ENCODE measurements at places on chromosomes 16 and 17.

- no peaks in the 10 kb centered on the region for H3K4me1 ChIP-seq
- no peaks in the 10 kb centered on the region for H3K27me3 ChIP-seq
- no peak overlapping the region for H3K4me3 ChIP-seq
- no peak for DNase-seq
- H3K36me3 ChIP-seq = no peaks in the 10 kb centered on the region
- no peak overlapping the region for H3K27ac ChIP-seq
These were observed 8.0 kb upstream of the C16orf96 start for GRCh38 chr16:4548124-4548523.

- H3K4me3 ChIP-seq = peak overlapping the region; percentile 79
- peaks cover 46% of the 10 kb centered on the region for H3K4me1 ChIP-seq
- peaks cover 32% of the 10 kb centered on the region for H3K27me3 ChIP-seq
- H3K27ac ChIP-seq = peak overlapping the region; percentile 88
- no peaks in the 10 kb centered on the region for H3K36me3 ChIP-seq
These were observed 561 bp downstream of the ZNF423 start for GRCh38 chr16:49855280-49855821.

DNA sequence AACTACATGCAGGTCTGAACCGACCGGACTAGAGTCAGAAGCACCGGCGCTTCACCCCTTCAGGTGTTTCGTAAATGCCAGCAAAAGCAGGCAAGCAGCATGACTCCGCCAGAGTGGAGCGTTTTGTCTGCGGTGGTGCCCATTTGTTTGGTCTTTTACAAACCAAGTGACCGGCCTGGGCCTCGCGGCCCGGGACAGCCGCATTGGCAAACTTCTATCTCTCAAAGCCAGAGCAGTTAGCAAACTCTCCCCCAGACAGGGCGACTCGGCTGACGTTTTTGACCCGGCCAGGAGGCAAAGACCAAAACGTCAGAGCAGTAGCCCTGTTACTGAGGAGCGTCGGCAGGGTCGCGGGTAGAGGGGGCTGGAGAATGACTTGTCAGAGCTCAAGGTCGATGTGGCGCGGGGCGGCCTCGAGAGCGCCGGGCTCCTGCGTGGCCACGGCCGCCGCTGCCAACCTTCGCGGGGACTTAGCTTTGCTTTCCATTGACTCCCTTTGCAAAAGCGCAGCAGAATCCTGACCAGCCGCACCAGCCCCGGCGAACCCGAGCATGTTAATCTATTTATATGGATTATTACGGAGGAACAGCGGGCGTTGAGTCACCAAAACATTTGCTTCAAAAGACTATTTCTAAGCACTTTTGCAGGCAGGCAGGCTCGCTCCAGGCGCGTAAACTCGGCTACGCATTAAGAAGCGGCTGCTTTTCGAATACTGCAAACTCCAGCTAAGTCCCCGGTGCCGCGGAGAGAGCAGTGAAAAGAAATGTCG, 763 bp upstream of the SOX9 start:
- peaks cover 3% of the 10 kb centered on the region for H3K36me3 ChIP-seq
- peak; percentile 76 for DNase-seq

DNA sequence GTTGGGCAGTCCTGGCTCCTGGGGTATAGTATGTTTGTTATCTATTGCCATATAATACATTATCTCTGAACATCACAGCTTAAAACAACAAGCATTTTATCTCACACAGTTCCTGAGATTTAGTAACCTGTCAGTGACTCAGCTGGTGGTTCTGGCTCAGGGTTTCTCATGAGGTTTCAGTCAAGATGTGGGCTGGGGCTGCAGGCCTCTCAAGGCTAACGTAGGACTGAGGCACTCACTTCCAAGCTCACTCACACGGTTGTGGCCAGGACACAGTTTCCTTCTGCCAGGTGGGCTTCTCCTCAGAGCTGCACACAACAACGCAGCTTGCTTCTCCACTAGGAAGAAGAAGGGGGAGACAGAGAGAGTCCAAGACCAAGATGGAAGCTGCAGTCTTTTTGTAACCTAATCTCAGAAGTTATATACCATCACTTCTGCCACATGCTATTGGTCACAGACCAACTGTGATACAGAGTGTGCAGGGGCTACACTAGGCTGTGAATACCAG, 10.3 kb upstream of the MED13 start:
- no peak for DNase-seq
- no peaks in the 10 kb centered on the region for H3K4me1 ChIP-seq
- peaks cover 16% of the 10 kb centered on the region for H3K27me3 ChIP-seq
- no peak overlapping the region for H3K4me3 ChIP-seq
- H3K27ac ChIP-seq = no peak overlapping the region

- no peaks in the 10 kb centered on the region for H3K36me3 ChIP-seq
- DNase-seq = no peak
- H3K27ac ChIP-seq = no peak overlapping the region
- H3K27me3 ChIP-seq = no peaks in the 10 kb centered on the region
These were observed 18.1 kb upstream of the LCMT1 start for GRCh38 chr16:25093208-25094061.

DNA sequence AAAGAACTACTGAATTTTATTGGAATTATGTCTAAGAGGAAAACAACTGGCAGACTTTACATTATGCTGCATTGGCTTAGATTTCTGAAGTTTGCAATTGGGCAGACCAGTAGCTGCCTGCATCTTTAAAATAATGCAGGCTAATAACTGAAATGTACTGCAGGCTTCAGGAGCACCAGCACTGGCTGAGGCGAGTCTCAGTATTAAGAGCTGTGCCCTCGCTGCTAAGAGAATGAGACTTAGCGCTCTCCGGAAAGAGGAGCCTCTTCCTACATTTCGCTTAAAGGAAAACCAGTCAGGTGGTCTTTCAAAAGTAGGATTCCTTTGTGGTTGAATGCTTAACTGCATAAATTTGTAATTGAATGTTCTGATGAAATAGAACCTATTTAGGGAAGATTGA, 885 bp downstream of the CNTNAP4 start:
- no peaks in the 10 kb centered on the region for H3K27me3 ChIP-seq
- no peaks in the 10 kb centered on the region for H3K36me3 ChIP-seq
- no peak for DNase-seq
- H3K4me3 ChIP-seq = no peak overlapping the region
- H3K27ac ChIP-seq = no peak overlapping the region
- no peaks in the 10 kb centered on the region for H3K4me1 ChIP-seq
